ENCODE measurements at places on chromosomes 3 and 15.
A peak's percentile ranks its signal among the peaks of the same experiment; 100 is the strongest.

DNA sequence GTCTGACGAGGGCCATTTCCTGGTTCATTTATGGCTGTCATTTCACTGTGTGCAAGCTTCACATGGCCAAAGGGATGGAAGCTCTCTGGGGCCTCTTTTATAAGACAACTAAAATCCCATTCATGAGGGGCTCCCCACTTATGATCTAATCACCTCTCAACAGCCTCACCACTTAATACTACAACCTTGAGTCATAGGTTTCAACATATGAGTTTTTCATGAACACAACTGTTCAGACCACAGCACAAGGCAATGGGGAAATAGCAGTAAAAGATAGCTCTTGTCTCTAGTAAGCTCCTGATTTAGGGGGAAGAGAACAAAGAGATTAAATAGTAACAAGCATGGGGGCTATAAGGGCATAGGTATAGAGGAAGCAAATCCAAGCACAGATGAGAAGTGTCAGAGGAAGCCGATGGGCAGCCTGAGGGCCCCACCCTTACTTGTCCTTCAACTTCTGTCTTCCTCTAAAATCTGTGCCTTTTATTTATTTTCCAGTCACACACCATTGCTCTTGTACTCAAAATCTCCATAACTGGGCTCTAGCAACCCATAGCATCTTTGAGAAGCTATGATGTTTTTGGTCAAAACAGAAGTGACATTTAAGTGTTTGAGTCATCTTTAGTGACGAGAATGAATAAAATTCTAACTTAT is 329.1 kb downstream of the UNC13C start:
- DNase-seq: no peak

DNA sequence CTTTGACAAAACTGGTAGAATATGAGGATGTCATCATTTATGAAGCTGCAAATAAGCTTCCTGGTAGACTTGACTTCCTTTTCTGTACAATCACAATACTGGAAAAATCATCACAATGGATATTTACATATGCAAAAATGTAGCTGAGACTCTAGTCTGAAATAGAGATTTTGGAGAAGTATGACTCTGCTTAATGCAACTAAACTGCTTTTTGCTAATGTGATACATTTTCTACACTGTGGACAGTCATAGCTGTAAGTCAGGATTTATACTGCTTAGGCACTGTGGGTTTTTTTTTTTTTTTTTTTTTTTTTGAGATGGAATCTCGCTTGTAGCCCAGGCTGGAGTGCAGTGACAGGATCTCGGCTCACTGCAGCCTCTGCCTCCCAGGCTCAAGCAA is 34.5 kb upstream of the ST3GAL6 start:
- no peak for DNase-seq

DNA sequence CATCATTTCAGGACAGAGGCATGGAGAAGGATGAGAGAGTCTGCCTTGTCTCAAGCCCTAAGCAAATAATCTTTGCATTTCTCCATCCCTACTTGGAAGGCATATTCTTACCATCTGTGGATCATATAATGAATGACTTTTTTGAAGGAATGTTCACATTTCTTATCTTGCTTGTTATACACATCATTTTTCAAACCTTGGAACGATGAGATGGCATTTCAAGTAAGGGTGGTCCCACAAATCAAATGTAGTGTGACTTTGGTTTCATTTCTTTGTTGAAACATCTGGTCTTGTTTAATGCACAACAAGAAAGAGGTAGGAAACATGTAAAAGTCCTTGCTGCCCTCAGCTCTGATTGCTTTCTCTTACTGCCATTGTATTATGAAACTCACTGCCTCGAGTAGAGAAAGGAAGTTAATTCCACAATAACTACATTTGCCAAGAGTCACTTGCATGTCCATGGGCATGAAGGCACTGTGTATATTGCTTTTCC is 32.1 kb downstream of the RBMS3 start:
- DNase-seq: no peak

DNA sequence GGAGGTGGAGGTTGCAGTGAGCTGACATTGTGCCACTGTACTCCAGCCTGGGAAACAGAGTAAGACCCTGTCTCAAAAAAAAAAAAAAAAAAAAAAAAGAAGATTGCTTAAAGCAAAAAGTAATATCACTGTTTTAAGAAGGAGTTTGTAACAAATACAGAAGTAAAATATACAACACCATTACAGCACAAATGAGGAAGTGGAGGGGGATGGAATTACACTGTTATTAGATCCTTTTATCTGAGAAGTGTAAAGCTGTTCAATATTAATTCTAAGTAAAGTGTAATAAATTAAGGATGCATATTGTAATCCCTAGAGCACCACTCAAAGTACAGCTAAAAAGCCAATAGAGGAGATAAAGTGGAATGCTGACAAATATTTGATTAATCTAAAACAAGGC is 47.0 kb upstream of the SNRPA1 start:
- no peak for DNase-seq

GRCh38 chr15:67134871-67135492 is 69.6 kb downstream of the SMAD3 start:
- DNase-seq: no peak

DNA sequence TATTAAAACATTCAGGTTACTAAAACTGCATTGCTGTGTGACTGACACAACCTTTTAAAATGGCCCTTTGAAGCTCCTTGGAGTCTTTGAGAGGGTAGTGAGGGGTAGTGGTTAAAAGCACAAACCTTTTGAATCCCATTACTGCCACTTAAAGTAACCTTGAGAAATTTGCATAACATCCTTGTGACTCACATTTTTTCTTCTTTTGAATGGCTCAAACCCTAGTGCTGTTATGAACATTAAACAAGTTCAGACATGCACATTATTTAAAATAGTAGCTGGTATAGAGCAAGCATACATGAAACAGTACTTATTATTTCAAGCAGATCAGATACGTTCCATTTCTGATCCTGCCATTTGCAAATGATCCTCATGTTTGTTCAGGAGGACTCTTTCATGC is 3.7 kb upstream of the CLDN1 start:
- no peak for DNase-seq

GRCh38 chr3:107209302-107209990 is 167.8 kb upstream of the CCDC54 start:
- DNase-seq: no peak

DNA sequence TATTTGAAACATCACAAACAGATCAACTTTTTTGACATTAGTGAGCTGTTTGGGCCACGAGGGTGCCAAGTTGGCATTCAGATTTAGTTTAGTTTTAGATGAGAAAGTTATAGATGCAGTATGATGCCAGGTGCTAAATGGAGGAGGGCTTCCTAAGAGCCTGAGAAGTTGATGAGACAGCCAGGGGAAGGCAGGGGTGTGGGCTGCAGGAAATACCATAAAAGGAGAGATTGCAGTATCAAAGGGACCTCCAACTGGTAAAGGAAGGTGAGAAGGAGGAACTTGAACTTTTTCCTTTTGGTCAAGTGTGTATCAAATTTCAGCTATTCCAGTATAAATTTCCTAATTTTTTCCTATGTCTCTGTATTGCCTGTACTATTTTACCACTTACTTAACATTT is 2.0 kb upstream of the TNIK start:
- no peak for DNase-seq

DNA sequence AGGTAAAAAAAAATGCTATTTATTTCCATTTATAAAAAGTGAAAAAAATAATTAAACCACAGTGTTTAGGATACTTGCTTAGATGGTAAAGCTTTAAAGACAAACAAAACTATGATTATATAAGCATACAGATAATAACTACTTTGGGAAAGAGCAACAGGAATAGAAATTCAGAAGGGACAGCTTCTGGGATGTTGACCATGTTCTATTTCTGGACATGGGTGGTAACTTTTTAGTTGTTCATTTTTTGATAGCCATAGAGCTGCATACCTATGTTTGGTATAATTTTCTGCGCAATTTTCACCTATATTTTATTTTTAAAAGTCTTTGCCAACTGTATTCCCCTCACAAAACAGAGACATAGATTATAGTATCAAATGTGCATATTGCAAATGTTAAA is 572.0 kb upstream of the NR2F2 start:
- no peak for DNase-seq

GRCh38 chr3:156814295-156814694 is 11.9 kb upstream of the LEKR1 start:
- DNase-seq: no peak

DNA sequence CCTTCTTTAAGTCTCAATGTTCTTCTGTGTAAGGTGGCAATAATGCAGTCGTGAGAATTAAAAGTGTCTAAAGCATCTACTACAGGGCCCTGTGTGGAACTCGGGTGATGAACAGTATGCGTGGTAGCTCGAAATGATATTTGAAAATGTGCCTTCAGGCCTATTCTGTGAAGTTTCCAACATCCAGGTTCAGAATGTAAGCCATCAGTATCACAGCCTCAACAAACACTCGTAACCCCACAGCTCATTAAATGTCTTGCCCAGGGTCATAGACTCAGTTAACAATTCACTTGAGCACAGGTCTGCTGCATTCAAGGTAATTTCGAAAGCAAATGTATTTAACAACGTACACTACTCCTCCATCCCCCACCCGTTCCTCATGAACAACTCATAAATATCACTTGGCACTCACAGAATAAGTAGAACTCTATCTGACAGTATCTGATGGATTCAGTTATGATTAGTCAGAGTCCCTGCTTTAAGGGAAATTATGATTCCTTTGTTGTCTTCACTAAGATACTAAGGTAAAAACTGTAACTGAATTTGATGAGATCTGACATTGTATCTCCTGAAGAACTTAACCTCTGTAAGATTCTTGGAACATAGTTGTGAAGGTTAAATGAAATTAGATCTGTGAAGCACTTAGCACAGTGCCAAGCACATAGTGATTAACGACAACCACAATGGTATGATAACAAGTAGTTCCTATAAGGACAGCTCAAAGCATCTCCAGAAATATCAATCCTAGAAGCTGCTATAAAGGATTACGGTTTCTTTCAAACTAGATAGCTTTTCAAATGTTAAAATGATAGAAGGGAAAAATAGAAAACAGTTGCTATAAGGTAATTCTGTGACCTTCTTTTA is 642.3 kb downstream of the TBL1XR1 start:
- no peak for DNase-seq

GRCh38 chr3:43024181-43024885 is 45.2 kb downstream of the GASK1A start:
- DNase-seq: no peak

DNA sequence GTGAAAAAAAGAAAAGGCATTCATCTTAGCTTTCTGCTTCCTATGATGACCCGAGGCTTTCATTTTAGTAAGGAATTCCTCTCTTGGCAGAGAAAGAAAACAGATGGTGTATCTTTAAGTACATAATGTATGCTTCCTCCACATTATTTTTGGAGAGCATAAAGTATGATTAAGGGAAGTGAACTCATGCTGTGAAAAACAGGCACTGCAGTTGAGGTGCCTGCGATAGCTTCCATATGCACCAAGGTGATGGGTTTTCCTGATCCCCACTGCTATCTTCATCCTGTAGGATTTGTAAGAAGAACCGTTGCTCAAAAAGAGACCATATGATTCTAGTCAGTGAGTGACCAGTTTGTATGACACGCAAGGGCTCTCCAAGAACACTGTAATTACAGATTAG is 411.5 kb upstream of the MCTP2 start:
- no peak for DNase-seq

- DNase-seq: no peak
These were observed 15.8 kb upstream of the SOX2 start for GRCh38 chr3:181695661-181696491.

DNA sequence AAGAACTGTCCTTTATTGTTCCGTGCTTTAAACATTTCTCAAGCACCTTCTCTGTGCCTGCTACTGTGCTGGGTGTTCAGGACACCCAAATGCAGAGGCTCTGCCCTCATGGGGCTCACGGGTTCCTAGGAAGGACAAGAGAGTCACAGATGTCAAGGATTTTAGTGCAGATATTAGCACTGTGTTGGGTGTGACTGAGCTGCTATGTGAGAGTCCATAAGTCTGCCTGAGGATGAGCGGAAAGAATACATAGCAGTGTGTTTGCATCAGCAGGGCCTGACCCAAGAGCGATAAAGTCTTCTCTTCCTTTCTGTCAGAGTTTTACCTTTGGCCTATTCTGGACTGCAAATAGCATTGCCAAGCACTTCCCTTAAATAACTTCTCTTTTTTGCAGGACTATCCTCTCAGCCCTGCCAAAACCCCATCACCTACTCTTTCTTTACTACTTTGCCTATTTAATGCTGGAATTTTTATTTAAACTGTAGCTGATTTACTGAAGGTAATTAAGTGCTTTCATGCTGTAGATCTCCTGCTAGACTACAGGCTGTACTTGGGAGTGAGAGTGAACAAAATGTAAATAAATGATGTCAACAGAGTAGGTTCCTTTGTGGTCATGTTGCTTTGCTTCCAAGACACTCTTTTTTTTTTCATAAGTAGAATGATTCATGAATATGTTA is 459.4 kb upstream of the TPRG1 start:
- DNase-seq: no peak

- no peak for DNase-seq
These were observed 144.0 kb upstream of the PTPRG start for GRCh38 chr3:61417352-61417751.

DNA sequence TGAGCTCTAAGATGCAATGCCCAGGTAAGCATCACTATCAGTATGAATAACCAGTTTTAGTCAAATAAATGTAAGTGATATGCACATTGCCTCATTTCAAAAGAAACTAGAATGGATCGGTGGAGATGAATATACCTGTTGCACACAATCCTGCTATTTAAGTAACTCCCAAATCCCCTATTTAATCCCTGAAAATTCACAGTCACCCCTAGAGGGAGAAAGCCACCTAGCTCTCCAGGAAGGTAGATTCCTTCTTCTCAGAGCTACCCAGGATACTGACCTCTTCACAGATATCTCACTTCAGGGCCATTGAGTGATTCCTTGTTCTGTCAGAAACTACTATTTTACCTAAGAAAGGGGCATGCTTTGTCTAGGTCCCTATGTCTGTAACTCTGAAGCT is 11.7 kb downstream of the LSAMP start:
- no peak for DNase-seq

DNA sequence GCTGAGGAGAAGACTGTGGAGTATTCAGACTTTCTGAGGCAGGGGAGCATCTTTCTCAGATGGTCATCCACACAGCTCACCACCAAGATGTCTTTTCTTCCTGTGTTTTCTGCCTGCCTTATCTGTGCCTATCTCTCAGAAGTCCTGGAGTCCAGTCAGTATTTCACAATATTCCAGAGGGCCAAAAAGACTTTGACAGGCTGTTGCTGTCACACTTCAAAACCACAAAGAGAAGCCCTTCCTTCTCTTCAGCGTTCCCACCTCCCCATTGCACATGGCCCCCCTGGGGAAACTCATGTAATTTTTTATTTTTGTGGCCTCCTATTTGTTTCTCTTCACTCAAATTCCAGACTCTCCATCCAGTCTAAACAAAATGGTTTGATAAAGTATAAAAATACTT is 585.2 kb downstream of the EPHA3 start:
- DNase-seq: no peak

- DNase-seq: peak; percentile 3
These were observed 338.3 kb upstream of the ZNF385D start for GRCh38 chr3:22089284-22089683.

- no peak for DNase-seq
These were observed 362.1 kb upstream of the AGTR1 start for GRCh38 chr3:148335612-148336011.

- no peak for DNase-seq
These were observed 78.9 kb downstream of the IQSEC1 start for GRCh38 chr3:12994357-12994606.

- no peak for DNase-seq
These were observed 2.8 kb downstream of the GLCE start for GRCh38 chr15:69163141-69163669.
